ENCODE measurements at places on chromosomes 3 and 15.

DNA sequence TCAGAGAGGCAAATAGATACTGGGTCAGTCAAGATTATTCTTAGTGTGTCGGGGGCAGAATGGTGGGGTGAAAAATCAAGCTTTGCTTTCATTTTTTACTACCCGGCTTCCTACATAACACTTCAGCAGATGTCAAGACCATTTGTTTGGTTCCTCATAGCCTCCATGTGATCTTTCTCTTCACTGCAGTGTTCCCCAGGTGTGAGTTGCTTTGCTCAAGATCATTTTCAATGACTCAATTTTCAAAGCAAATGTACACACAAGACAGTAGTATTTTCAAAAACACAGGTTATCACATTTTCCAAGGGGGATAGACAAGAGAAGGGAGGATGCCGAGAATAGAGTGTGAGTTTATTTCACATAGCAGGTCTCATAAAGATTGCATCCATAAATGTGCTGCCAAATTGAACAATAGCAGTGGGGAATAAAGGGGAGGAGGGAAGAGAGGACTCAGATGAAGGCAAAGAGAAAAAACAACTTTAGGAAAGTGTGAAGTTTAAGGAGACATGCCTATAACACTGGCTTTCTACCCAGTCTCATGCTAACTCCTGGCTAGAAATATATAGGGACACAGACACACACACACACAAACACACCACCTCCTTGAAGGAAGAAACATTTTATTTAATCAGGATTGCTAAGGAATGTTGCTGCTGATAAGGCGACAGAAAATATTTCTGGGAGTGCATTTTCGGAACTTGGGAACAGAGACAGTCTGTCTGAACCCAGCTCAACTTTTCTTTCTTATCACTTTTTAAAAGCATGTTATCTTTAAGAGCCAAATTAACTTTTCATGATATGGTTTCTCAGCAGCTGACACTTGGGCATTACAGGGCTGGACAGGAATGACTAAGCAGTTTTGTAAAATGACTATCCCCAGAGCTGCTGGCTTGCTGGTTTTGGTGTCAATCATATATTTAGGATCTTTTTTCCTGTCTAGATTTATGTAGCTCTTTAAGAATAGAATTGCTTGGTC, 402.4 kb downstream of the RBMS3 start:
- no peak for DNase-seq

DNA sequence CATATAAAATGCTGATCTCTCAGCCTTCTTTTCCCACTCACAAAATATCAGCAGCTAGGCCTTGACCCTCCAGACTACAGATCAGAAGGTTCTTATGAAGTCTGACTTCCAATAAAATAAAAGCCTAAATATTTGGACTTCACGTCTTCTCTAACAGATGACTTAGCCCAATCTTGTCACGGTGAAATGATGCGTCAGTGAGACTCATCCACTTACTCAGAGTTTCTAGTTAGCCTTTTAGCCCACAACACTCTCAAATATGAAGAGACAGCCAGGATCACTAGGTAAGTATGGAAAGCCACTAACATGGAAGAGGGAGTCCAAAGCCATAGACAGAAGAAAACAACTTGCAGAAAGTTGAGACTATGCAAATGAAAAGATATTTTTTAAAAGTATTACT, 601.2 kb downstream of the PYDC2 start:
- DNase-seq: no peak

DNA sequence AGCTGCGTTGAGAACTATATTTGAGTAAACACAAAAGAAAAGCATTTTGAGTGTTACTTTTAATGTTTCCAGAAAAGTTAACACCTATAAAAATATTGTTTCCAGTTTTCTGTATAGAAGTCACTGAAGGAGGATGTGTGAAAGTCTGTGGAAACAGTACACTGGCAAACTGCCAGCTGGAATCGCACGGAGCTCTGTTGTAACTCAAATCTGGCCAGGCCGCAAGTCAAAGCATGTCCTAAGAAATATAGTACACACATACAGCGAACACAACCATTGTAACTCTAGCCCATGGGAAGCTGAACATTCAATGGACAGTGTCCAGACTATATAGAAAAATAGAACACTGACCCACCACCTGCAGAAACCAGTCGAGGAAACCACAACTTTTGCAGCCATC, 657.2 kb downstream of the FHIT start:
- DNase-seq: no peak

DNA sequence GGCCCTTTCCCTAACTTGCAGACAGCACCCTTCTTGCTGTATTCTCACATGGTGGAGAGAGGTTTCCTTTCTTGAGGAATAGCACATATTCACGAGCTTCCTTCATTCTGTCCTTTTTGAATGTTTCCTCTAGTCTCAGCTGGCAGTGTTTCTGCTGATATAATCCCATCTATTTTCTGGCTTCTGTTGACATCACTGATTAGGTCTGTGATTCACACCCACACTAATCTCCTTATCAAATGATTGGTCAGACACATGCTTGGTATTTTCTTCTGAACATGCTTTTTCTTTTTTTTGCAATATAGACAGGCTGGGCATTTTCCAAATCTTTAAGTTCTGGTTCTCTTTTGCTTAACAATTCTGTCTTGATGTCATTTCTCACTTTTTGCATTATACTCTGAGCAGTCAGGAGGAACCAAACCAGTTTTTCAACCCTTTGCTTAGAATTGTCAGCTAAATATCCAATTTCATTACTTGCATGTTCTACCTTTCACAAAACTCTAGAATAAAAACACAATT, 65.4 kb downstream of the OXSM start:
- no peak for DNase-seq

GRCh38 chr3:124229420-124229819, 237.5 kb upstream of the ROPN1 start:
- DNase-seq: no peak

GRCh38 chr3:160257606-160258005, 32.4 kb downstream of the C3orf80 start:
- DNase-seq: no peak

GRCh38 chr3:71542521-71543370, 40.8 kb downstream of the FOXP1 start:
- DNase-seq: no peak

DNA sequence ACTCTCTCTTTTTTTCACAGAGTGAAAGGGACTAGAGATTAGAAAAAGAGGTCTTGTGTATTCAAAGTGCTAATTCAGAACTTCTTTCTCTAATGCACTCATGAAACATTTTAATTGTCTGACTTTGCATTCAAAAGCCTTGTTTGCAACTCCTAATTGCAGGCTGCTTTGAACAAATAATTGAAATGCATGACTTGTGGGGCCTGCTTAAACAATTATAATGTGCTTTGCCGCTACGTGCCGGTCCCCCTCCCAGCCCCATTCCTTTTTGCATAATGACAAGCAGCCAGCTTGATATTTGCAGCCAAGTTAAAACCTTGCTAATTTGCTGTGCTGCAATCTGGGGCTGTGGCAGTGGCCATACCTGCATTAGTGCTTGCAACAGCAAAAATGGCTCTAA, 114.5 kb downstream of the FOXB1 start:
- no peak for DNase-seq

DNA sequence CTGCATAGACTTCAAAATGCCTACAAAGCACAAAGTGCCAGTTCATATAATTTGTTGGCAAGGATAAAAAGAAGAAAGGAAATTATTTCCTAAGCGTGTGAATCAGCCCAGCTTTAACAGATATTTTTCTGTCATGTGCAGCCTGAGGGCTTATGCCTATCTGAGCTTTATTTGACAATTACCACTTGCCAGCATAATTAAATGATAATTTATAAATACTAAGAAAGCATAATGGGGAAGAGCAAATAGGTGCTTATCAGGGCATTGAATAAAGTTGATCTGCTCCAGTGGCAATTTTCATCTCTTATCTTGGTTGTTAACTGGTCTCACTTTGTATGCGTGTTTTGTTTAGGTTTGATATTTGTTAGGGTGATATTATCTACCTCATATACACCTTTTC, 313.4 kb upstream of the DNAJC19 start:
- DNase-seq: no peak

- no peak for DNase-seq
These were observed 173.2 kb downstream of the CHDH start for GRCh38 chr3:53672981-53673380.

DNA sequence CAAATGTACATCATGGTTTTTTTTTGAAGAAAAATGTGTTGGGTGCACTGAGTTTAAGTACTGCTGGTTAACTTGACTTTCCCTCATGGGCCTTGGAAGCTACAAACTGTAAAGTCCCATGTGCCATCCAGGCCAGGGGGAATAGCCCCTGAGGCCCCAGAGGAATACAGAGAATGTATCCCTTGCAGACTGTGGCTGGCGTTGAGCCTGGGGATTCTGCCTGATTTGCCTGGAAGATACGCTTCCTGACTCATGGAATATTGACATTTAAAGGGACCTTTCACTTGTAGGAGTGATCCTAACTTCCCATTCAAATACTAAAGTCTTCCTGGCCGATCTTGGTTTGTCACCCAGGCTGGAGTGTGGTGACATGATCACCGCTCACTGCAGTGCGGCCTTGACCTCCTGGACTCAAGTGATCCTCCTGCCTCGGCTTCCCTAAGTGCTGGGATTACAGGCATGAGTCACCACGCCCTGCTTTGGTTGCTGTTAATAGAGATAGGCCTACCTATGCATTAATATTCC, 42.0 kb downstream of the ADAMTSL3 start:
- DNase-seq: no peak

- DNase-seq: no peak
These were observed 226.1 kb downstream of the TLE3 start for GRCh38 chr15:69871511-69872134.

DNA sequence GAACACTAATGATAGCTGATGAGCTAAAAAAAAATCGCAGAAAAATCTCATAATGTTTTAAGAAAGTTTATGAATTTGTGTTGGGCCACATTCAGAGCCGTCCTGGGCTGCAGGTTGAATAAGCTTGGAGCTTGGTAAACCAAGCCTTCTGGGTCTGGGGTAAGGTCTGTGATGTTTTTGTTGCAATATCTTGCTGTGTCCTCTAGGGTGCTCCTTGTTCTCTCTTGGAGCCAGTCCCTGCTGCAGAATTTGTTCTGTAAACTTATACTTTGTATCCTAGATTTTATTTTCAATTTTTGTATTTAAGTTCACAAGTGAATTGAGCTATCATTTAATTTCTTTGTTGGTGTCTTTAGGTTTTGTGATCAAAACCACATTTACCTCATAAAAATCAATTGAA, 143.7 kb downstream of the NR1D2 start:
- DNase-seq: no peak

DNA sequence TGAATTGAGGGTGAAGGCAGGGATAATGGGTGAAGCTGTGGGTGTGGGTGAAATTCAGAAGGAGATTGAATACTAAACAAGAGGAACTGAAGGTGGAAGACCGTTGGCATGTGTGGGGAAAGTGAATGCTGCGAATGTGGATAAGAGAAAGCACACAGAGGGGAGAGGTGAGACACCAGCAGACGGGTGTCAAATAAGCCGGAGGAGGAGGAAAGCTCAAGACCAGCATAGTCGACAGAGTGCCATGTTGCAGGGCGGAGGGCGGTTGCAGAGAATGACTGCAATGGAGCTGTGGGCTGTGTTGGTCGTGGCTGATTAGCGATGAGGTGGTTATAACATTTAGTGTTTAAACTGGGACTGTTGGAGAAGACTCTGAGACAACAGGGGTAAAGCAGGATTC, 16.4 kb upstream of the HCN4 start:
- no peak for DNase-seq

DNA sequence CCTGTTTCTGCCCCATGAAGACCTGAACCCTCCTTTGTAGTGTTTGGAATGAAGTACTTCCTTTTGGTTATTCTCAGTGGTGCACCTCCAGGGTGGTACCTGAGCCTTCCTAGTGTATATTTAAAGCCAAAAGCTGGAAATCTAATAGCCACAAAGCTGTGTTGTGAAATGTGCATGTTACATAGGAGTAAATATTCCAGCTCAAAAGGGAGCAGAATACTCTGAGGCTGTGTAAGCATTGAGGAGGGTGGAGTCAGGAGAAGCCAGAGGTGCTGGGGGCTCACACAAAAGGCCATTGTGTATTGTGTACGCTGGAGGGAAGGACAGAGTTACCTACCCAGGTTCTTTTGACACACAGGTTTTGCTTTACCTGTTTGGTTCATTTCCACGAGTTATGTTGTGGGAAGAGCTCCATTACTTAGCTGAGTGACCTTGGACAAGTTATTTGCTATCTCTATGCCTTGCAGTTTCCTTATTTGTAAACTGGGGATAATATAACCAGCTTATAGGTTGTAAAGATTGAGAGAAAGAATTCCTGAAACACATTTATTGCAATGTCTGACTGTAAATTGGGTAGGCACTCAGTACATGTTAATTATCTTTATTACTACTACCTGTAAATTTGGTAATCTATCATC, 24.7 kb downstream of the GPR171 start:
- DNase-seq: no peak

DNA sequence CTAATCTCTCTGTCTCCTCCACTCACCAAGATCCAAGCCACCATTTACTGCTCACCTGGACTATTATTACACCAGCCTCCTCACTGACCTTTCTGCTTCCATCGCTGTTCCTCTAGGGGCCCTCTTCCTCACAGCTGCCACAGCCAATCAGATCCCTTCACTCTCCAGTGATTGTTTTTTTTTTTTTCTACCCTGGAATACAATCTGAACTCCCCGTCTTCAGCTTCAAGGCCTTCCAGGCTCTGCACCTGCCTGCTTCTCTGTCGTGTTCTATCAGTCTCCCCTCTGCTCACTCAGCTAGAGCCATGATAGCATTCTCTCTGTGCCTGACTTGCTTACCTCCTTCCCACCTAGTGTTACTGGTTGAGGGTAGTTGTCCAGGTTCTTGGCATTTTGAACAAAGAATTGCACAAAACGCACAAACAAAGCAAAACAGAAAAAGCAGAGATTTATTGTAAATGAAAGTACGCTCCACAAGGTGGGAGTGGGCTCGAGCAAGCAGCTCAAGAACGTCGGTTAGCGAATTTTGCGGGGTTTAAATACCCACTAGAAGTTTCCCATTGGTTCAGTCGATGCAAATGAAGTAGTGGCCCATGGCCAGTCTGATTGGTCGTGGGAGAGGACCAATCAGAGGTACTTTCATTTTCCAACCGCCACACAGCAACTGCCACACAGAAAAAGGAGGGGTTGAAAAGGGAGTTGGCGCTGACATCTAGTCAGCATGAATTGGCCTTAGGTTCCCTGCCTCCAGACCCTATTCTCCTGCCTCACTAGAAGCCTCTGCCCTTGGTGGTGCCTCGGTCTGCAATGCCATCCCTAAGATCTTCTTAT, 188.9 kb downstream of the TLE3 start:
- no peak for DNase-seq

Measured in activated CD4-positive, CD25-positive, alpha-beta regulatory T cell (primary cell).